Frontal cortex (tissue), 4 donors: ENCODE measurements at places on chromosomes 3 and 15. TPM values are rescaled to one million over a fixed set of nuclear protein-coding genes. Genes with fewer than 3 reads are reported as not detected.

The CSTA gene
- not detected for total RNA-seq

GRCh38 chr15:53196242-53196641 is 406.1 kb upstream of the ONECUT1 start:
- DNase-seq, result no peak

The ATP2B2 gene
- 62.8 TPM for total RNA-seq

DNA sequence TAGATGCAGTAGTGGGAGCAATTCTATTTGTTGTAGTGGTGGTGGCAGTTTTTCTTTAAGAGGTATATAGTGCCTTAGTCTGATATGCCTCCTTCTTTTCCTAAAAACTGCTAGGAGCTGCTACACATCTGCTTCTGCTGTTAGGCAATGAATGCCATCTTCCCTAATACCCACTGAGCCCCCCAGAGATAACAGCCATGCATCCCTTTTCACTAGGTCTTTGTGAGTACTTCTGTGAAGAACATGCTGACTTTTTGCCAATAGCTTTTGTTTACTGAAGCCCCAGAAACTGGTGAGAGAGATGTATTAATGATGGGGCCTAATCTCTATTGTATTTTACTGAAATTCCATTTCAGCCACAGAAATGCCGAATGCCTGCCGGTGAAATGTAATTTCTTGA is 92.6 kb upstream of the CHL1 start:
- no peak for DNase-seq

GRCh38 chr3:189122526-189123205 is 49.1 kb upstream of the TPRG1 start:
- no peak for DNase-seq

DNA sequence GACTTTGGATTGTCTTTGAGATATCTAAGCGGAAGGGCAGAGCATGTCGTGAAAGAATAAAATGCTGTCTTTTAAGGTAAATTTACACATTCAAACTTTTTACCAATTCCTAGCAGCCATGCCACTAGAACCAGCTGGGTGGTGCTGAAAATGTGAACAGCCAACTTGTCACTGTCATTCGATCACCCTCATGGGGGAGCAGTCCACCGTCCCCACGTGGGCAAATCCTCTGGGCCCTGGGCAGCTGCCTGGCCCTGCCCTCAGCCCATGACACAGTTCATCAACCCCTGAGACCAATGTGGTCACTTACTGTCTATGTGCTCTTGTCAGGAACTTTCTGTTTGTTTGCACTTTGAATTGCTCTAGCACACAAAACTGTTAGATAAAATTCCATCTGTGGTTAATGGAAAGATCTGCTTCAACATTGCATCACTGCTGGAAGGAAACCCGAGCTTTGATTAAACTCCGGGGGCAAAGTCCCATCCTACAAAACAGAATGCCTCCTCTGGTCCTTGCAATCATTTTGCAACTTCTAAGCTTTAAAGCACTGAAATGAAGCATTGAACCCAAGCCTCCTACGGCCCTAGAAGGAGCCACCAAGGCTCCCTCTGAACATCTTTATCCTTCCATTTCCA is 50.1 kb downstream of the PCSK6 start:
- no peak for DNase-seq

The ZIC1 gene
- 20.0 TPM for total RNA-seq

DNA sequence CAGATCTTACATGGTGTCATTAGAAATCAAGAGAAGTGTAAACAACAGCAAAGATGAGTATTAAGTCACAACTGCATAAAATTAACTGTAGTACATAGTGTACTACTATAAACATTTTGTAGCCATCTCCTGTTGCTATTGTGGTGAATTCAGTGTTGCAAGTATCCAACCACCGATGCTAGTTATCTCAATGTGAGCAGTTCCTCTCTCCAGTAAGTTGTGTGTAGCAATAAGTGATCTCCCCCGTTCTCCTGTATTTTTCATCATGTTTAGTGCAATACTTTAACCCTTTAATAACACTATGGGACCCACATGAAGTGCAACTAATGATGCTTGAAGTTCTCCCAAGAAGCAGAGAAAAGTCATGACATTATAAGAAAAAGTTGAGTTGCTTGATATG is 264.7 kb upstream of the KCNH8 start:
- DNase-seq, result no peak

The EXD1 gene
- 1.2 TPM for total RNA-seq

GRCh38 chr15:100230784-100231183 is 111.0 kb downstream of the ADAMTS17 start:
- DNase-seq, result no peak

DNA sequence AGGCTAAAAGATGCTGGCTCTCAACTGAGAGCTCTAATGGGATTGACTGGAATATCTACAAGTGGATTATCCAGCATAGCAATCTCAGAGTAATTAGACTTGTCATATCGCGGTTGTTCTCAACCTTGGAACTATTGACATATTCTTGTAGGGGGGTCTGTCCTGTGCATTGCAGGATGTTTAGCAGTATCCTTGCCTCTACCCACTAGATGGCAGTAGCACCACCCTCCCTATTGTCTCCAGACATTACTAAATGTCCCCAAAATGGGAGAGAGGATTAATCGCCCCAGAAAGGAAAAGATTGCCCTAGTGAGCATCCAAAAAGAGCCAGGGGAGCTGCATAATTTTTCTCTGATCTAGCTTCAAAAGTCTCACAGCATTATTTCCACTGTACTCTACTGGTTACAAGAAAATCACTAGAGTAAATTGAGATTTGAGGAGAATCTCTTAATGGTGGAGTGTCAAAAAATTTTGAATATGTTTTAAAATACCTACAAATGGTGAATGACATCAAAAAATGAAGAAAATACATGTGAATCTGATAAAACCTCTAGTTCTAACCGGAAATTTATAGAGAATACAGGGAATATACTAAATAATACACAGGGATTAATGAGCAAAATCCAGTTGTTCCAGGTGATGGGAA is 388.2 kb upstream of the AGTR1 start:
- DNase-seq, result no peak

DNA sequence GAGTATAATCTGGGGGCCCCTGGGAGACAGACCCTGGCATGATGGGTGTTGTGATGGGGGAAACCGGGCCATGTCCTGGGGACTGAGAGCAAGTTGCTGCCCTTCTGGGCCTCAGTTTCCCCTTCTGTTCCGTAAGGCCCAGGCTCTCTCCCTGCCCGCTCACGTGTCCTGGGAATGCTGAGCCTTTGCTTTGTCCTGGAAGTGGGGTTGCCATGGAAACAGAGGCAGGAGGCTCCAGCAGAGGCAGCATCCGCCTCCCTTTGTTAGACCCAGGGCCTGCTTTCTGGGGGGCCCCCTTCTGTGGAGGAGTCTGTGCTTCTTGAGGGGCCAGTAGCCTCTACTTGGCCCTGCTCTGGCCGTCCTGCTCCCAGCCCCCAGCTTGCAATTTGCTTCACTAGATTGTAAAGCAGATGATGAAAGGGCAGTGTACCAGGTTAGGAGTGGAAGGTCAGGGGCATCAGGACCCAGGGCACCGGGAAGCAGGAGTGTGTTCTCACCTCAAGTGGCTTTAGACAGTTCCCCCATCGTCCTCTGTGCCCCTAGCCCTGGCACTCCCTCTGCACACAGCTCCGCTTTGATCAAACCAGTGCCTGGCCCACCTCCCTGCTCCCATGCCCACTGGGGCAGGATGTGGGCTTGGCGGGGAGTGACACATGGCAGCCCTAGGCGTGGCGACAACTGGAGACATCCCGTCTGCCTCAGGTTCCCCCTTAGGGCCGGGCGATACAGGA is 105.6 kb downstream of the FBLN2 start:
- DNase-seq, result no peak

DNA sequence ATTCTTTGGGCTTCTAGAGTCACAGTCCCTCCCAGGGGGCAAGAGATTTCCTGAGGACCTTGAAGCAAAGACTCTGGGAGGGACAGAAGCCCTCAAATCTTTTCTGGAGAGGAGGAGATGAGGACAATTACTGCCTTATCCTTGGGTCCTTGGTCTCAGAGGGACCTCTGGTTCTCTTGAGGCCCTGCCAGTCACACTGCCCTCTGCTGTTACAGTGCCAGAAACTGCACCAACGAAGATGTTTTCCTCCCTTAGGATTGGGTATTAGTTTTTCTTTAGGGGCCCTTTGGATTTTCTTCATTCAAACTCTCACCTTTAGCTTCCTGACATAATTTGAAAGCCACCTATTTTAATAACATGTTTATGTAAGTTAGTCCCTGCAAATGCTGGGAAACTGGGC is 58.2 kb upstream of the SCN5A start:
- DNase-seq, result no peak

DNA sequence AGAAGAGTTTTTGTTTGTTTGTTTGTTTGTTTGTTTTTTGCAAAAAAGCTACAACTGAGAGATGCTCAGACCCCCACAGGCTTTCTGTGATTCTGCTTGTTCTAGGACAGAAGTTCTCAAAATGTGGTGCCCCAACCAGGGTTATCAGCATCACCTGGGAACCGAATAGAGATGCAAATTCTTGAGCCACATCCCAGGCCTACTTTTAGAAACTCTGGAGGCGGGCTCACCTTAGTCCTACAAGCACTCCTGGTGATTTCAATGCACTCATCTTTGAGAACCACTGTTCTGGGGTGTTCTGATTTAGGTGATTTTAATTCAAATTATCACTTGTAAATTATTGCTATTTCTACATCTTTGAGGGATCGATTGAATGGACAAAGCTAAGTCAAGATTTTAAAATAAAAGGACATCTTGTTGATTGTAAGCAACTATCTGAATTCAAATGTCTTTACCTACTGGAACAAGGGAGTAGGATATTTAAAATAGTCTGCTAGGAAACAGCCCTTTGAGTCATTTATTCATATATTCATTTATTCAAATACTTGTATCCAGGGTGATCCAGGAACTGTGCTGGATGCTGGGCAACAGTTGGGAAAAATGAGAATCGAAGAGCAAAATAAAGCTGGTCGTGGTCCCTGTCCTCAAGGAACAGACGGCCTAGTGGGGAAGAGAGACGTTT is 44.7 kb upstream of the CADPS start:
- DNase-seq, result no peak

DNA sequence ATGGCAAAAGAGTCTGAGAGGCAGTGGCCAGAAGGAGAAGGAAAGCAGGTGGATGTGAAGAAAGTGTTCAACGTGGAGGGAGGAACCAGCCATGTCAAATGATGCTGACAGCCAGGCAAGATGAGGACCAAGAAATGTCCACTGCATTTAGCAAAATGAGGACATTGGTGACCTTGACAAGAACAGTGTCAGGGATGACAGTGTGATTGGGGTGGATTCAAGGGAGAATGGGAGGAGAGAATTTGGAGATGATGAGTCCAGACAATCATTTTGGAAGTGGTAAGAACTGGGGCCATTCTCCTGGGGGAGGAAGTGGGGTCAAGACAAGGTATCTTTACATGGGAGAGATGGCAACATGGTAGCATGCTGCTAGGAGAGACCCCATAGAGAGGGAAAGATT is 47.4 kb downstream of the CPN2 start:
- no peak for DNase-seq

DNA sequence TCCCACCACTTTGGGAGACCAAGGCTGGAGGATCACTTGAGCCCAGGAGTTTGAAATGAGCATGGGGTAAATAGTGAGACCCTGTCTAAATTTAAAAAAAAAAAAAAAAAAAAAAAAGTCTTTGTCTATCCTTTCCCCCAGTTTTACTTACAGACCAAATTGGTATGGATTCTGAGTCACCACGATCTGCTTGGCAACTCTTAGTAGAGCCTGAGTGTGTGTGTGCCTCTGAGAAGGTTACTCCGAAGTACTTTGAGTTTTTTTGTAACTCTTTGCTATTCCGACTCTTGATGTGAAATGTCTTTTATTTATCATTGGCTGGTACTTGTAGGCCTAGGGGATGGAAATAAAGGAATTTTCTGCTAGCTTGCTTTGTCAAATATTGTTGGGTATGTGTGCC is 63.3 kb downstream of the RBM6 start:
- no peak for DNase-seq

DNA sequence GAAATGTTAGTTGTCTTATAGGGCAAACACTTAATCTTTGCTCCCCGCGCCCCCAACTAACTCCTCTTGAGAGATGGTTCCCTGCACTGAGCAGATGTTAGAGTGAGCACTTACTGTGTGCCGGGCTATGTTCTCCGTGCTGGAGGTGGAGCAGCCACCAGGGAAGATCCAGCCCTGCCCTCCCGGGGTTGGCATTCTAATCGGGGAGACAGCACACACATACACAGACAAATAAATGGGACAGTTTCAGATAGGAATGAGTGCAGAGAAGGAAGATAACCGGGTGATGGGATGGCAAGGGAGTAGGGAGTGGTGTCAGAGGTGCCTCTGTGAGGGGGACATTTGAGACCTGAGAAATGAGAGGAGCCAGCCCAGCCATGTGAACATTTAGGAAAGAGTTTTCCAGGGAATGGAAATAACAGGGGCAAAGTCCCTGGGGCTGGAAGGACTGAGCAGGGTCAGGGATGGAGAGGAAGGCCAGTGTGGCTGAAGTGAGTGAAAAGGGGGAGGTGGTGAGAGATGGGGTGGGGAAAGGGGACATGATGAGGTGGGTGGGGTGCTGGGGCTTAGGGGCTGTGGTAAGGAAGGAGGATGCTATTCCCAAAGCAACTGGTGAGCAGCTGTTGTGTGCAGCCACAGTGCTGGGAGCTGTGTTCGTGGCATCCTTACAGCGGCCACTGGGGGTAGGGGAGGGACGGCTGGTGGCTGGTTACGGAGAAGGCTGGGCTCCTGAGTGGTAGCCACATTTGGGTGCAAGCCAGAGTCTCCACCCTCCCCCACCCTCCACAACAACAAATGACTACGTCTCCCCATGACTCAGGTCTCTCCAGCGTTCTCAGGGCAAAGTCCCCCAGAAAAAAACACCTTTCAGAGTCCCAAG is 15.4 kb upstream of the FGD5 start:
- DNase-seq, result no peak

The STAC gene
- 6.5 TPM for total RNA-seq

DNA sequence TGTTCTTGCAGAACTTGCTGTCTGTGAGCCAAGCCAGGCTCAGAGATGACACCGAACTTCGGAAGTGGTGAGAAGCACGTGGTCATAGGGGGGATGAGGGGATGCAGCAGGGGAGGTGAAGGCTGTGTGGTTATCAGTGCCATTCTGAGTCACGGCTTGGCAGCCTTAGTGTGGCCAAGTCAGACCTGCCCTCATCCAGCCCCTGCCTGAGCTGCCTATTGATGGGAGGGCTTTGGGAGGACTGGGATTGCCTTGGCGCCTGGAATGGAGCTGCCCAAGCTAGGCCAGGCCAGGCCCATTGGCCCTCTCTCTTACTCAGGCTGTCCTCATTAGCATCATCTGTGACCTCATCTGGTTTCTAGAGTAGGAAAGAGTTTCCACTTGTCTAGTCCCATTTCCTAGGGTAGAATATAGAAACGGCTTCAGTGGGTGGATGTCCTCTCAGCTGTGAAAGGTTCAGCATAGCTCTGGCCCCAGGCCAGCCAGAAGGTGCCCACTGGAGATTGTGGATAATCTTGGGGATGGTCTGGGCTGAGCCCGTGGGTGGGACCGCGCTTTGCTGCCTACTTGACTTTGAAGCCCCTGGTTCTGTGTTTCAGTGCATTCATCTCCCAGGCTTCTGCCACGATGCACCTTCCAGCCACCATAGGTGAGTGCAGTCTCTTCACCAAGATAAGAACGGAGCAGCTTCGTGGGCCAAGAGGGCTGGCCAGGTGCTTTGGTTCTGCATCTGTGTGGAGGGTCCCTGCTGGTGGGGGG is 7.2 kb downstream of the FAH start:
- no peak for DNase-seq

The EID1 gene
- 278 TPM for total RNA-seq
